ENCODE measurements at places on chromosomes 3 and 15. TPM values are rescaled to one million over a fixed set of nuclear protein-coding genes. Genes with fewer than 3 reads are reported as not detected.

DNA sequence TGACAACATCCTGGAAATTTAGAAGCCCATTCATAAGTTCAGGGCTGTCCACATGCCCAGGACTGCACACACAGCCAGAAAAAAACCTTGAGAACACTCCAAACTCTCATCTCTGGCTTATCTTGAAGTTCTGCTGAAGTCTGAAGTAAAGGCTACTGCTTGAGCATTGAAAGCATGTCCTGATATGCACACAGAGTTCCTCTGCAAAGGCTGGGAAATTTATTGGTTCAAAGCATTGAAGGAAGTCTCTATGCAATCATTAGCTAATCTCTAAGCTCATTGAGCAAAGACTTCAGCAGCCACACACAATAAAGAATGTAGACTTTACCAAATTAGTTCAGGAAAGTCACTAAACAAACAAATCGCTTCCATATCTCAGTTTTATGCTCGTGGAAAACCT lies 162.0 kb upstream of the STT3B start:
- no peak for DNase-seq

GRCh38 chr3:120780977-120781376 lies 38.4 kb downstream of the GTF2E1 start:
- no peak for DNase-seq

- DNase-seq: no peak
These were observed 484.4 kb upstream of the TPRG1 start for GRCh38 chr3:188687389-188687788.

DNA sequence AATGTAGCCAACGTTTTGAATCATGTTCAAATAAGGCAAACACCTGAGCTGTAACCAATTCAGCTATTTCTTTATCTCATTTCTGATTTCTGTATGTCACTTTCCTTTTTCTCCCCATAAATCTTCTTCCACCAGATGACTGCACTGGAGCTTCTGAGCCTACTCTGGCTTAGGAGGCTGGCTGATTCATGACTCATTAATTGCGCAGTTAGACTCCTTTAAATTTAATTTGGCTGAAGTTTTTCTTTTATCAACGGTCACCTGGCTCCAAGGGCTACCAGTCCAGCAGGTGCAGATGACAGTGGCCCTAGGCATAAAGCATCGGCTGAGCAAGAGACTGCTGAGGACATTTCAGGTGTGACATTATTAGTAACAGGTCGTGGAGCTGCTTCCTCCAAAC lies 39.6 kb upstream of the ITGA11 start:
- DNase-seq: no peak

- peak; percentile 34 for DNase-seq
These were observed 55.9 kb upstream of the PHLDB2 start for GRCh38 chr3:111803123-111803593.

The SLCO2A1 gene
- 6.4 TPM for polyA plus RNA-seq

The DNASE1L3 gene
- polyA plus RNA-seq: not detected

The GPR156 gene
- 1.1 TPM for polyA plus RNA-seq

All from muscle of arm (tissue), 14 donors.